ENCODE measurements at places on chromosomes 6 and 20. TPM values are rescaled to one million over a fixed set of nuclear protein-coding genes. Genes with fewer than 3 reads are reported as not detected.

Gene CEP250
- total RNA-seq, result 30.0 TPM

Gene RGS17
- 5.9 TPM for total RNA-seq

Gene MAS1
- not detected for total RNA-seq

Gene DPPA5
- not detected for total RNA-seq

Gene DYNLT2
- 0.63 TPM for total RNA-seq

Data from A549 treated with DMSO at 1 μM for 4 hours (cell line).